ENCODE measurements at places on chromosomes 2 and 18.
A peak's percentile ranks its signal among the peaks of the same experiment; 100 is the strongest.

DNA sequence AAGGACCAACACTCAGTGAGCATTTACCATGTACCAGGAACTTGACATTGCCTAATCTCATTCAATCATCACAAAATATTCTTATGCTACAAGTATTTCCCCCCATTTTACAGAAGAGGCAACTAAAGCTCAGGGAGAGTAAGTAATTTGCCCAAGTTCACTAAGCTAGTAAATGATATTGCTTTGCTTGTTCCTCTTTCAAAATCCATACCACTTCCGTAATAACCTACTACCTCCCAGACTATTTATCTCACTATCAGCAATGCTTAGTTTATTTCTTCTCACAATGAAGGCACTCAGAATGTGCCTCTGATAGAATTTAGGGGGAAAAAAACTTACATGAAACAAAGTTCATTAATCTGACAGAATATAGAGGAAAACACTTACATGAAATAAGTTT, 1070.9 kb upstream of the FANCL start:
- DNase-seq, result no peak

DNA sequence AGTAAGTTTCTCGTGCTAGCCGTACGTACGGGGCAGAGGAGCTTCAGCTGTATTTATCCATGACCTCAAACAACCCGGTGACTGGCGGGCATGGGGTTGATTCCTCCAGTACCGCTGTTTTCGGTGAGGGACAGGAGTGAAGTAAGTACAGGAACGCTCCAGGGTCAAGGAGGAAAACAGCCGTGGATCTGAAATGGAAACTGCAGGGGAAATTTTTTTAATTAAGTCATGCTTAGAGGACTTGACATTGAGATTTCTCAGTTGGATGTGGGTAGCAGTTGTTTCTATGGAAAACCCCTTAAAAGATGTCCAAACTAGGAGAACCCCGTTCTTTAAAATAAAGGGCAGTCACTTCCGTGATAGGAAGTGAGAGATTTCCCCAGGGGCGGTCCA, 1.2 kb downstream of the RAB12 start:
- DNase-seq, result peak; percentile 21

DNA sequence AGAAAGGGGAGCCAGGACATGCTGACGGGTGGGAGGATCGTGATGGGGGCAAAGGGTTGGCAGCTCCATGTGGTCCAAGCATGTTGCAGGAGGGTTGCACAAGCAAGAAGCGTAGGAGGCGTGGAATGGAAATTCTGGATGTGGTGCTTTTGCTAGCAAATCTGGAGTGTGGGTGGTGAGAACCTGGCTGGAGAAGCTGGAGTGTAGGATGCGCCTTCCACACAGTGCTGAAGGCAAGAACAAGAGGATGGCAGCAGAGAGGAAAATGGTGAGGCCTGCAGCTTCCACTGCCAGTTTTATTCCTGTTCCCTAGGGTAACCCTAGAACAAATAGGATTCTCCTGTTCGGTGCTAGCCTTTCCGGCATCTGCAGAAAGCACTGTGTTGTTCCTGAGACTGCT, 22.4 kb downstream of the CREG2 start:
- DNase-seq, result no peak

DNA sequence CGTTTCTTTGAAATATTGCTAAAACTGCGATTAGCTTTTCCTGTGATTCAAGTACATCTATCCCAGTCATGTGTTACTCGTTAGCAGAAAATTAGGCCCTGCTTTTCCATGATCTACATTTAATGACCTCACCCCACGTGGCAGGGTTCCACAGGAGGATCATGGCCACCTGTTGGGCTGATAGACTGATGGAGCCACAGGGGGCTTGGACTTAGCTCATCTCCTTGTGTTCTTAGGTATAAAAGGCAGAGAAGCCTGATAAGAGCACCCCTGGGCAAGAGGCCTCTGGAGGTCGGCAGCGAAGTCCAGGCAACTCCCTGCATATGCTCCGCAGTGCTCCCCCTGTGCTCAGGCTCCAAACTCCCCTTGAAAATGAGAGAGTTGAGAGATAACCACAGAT, 12.9 kb downstream of the FZD7 start:
- no peak for DNase-seq

DNA sequence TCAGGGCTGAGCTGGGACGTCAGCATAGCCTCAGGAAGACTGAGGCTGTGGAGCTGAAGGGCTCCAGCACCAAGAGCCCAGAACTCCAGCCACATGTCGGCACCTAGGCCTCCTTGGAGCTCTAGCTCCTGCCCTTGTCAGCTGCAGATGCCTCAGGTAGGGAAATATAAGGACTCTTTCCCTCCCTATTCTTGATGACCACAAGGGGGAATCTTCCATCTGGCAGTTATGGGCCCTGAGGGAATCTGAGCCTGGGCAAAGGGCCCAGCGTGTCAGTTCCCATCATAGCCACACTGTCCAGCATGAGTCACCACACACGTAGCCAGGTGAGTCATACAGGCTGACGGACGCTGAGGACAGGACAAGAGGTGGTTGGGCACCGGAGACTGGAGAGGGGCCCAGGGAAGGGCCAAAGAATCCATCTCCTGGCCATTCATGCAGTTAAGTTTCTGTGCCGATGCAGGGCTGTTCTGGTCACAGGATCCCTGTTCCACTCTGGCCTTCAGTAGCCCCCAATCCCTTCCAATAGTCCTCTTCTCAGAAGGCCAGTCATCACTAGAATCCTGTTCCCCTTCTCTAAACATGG, 1.8 kb downstream of the MPV17 start:
- peak; percentile 99 for DNase-seq

DNA sequence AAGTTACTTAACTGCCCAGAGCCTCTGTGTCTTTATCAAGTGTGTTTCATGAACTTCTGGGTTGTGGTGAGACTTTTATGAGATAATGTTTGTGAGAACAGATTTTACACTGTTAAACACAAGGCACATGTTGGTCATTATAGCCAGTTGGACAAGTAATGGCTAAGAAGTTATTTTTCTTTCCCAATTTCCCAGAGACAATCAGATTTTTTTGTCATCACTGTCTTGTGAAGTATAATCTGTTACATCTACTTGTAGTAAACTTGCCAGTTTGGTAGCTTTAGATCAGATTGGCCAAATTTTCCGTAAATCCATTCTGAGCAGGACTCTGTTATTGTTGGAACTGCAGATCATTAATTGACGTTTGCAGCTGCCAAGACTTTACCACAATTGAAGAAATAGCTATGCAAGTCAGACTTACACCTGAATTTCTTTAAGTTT, 838.8 kb downstream of the SLC4A3 start:
- no peak for DNase-seq
